ENCODE measurements at places on chromosomes 11 and 22. TPM values are rescaled to one million over a fixed set of nuclear protein-coding genes. Genes with fewer than 3 reads are reported as not detected.

Gene KCNC1
- total RNA-seq = not detected

Gene DERL3
- 0.72 TPM for total RNA-seq

Gene HYLS1
- total RNA-seq = 15.1 TPM

DNA sequence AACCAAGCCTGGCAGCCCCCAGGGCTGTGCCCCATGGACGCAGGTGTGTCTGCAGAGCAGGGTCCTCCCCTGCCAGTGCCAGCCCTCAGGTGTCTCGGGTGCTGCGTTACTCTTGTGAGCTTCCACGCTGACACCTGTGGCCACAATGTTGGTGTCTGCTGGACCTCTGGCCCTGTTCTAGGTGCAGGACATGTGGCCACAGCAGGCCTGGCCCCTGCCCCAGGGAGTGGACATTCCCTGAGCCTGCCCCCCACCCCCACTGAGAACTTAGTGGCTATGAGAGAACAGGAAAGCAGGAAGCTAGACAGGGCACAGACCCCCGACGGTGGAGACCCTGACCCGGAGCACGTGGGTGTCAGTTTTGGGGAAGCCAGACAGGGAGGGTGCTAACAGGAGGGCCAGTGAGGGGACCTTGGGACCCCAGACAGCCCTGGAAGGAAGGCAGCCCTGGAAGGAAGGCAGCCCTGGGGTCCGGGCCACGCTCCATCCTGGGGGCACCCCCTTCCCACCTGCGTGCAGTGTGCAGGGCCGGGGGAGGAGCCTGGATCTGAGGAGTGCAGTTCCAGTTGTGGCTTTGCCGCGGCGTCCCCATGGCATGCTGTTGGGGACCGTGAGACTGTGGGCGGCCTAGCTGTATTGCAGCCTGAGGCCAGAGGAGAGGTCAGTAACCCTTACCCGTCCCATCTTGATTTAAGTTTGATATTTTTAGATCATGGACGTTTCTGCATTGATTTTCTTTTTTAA, 43.9 kb upstream of the PPARA start:
- DNase-seq = no peak

GRCh38 chr11:100925935-100926334, 203.7 kb downstream of the PGR start:
- no peak for DNase-seq

All from MG63 (cell line).